AG10803 (cell line): ENCODE measurements at places on chromosomes 2 and 18.

DNA sequence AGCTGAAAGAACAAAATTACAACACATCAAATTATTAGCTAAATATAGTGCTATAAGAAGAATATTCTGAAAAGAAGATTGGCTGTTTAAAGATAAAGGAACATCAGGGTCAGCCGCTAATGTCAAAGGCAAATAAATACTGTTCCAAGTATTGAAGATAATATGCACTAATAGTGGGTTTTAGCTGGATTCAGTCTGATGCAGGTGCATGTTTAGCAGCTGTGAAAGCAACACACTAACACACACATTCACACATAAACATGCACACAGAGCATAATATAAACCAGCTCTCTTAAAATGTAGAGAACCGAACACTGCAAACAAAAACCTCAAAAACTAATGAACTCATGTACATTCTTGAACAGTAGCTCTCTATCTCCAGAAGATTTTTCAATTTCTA lies 634.6 kb downstream of the ERBB4 start:
- DNase-seq = no peak

GRCh38 chr2:45570671-45571334 lies 40.3 kb downstream of the SRBD1 start:
- DNase-seq = peak; percentile 43

GRCh38 chr2:503288-503999 lies 173.8 kb downstream of the TMEM18 start:
- DNase-seq = no peak

GRCh38 chr2:44553456-44553855 lies 191.7 kb downstream of the CAMKMT start:
- DNase-seq = peak; percentile 88

DNA sequence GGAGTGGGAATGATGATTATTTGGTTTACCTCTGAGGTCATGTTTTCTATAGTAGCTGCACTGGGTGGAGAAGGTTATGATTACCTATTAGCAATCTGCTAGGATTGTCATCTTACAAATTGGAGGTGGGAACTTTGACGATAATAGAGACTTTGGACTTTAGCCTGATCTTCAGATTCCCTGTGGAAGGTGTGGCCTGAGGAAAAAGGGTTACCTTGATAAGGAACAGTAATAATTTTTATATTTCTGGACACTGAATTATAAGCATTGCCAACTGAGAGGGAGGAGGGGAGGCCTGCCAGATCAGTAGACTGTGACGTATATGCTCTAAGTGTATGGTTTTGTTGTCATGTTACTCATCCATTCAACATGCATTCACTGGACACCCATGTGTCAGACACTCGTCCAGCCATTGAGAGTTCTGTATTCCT lies 183.4 kb upstream of the FOSL2 start:
- DNase-seq = no peak

DNA sequence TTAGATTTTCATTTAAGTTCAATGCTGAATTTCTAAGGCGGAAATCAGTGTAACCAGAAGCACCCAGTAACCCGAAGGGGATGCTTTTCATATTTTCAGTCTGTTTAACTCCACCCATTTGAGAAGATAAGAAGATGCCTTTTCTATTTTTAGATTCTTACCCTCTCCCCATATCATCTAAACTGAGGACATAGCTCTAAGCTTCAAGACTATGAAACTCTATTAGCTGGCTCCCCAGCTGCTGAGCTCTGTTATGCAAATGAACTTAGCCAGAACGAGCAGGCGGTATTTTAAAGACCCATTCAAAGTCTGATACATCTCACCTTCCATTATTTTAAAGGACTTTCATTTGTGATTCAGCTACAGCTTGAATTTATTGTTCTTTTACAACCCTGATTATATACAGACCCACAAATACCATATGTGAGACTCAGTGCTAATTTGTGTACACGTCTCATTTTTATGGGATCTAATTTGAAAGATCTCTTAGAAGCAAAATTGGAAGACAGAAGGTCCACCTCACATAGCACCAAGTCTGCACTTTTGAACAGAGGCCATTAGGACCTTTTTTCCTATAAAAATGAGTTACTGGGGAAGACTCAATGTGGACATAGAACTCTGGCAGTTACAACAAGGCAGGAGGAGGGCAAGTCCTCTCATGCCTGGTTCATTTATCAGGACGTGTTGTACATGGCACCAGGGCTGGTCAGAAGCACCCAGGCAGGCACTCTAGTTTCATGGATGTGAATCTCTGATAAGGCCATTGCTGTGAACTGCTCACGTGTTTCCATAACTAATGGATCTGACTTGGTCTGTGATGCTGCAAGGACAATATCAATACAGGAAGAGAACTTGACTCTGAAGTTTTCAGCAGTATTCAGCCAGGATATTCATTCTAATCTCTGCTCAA lies 16.3 kb downstream of the CDC42EP3 start:
- DNase-seq = no peak

GRCh38 chr2:144430722-144431391 lies 89.1 kb downstream of the ZEB2 start:
- peak; percentile 83 for DNase-seq

GRCh38 chr2:74546004-74546403 lies 7.7 kb downstream of the LOXL3 start:
- DNase-seq = no peak
